Nucleus accumbens (tissue), 56 donors: ENCODE measurements at places on chromosomes 2 and 18.

DNA sequence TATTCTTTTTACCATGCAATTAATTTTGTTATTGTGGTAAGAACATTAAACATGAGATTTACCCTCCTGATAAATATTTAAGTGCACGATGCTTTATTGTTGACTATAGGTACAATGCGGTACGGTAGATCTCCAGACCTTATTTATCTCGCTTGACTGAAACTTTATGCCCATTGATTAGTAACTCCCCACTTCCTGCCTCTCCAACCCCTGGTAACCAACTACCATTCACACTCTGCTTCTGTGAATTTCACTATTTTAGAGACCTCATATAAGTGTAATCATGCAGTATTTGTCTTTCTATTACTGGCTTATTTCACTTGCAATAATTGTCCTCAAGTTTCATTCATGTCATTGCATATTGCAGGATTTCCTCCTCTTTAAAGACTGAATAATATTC lies 195.7 kb upstream of the ID2 start:
- no peak for DNase-seq

DNA sequence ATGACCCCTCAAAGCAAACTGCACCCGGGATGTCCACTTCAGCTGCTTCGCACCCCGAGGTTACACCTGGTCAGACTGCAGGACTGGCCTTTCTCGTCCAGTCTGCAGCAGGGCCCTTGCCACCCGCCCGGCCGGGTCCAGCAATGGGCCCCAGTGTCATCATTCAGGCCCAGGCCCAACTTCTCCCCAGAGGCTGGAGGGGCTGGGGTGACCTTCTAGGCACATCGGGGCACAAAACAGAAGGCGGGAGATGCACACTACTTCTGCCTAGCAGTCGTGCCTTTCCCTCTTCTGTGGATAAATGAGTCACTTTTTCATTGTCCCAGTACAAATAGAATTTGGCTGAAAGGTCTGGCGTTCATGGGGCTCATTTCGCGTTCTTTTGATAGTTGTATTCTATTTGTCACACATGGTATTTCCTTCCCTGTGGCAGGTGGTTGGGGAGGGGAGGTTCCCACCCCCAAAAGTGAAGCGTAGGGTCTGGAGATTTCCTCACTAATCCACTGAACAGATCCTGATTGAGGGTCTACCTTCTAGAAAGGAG lies 56.9 kb upstream of the ID2 start:
- DNase-seq: no peak

- DNase-seq: no peak
These were observed 123.5 kb upstream of the EPAS1 start for GRCh38 chr2:46173636-46174250.

DNA sequence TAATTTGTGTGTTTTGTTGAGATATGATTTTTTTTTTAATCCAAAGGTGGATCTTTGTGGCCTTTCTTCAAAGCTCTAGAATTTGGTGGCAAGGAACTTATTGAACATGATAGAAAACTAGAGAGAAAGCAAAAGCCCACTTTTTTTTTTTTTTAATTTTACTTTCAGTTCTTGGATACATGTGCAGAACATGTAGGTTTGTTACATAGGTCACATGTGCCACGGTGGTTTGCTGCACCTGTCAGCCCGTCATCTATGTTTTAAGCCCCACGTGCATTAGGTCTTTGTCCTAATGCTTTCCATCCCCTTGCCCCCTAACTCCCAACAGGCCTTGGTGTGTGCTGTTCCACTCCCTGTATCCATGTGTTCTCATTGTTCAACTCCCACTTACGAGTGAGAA lies 135.9 kb downstream of the RHBDD1 start:
- no peak for DNase-seq

- DNase-seq: no peak
These were observed 244.2 kb upstream of the BOD1L2 start for GRCh38 chr18:56902653-56903052.

- DNase-seq: no peak
These were observed 31.0 kb downstream of the INSIG2 start for GRCh38 chr2:118119158-118119727.

DNA sequence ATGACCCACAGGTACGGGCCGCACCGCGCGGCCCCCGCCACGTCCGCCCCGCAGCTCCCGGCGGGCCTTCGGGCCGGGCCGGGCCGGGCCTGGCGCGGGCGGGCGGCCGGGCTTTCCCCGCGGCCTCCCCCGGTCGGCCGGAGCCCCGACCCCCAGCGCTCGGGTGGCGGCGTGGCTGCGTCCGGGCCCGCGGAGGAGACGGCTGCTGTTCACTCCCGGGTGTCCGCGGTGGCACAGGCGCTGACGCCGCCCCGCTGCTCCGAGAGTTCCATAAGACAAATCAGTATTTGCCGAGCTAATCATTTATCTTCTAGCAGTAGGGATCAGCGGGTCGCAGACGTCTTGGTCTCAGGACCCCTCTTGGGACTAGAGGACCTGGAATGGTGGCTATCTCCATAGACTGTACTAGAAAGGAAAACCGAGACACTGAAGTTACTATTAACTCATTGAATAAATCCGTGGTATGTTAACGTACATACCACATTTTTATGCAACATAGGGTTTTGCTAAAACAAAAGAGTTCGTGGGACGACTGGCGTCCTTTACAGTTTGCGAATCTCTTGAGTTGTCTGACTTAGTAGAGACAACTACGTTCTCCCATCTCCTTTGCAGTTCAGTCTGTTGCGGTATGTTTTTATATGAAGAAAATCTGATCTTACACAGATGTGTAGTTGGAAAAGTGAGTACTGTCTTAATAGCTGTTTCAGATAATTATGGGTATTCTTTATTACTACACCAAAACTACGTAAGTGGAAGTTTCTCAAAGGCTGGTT lies 500 bp downstream of the LIMS1 start:
- no peak for DNase-seq

- no peak for DNase-seq
These were observed 77.3 kb downstream of the LYPD6B start for GRCh38 chr2:149115781-149116180.

DNA sequence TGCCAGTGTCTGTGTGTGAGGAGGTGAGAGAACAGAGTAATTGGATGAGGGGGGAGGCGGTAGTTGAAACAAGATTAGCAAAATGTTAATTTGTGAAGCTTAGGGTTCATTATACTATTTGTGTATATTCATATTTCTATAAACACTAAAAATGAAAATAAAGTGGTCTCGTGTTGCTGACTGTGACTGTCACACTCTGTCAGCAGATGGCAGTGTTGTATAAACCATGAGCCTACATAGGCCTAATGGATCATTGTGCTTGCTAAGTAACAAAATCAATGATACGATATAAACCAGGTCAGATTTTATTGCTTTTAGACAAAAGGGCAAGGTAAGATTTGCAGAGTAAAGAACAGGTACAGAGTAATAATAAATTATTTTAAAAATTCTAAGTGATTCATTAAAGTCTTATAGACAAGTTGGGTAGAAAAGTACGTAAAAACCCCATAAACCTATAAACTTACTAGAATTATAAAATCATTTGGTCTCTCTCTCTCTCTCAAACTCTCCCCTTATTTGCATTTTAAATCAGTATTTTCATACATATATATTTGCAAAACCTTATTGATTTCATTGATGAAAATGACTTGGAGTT lies 182.7 kb downstream of the RPIA start:
- no peak for DNase-seq

- peak; percentile 64 for DNase-seq
These were observed 13.4 kb upstream of the HOXD1 start for GRCh38 chr2:176174824-176175708.

DNA sequence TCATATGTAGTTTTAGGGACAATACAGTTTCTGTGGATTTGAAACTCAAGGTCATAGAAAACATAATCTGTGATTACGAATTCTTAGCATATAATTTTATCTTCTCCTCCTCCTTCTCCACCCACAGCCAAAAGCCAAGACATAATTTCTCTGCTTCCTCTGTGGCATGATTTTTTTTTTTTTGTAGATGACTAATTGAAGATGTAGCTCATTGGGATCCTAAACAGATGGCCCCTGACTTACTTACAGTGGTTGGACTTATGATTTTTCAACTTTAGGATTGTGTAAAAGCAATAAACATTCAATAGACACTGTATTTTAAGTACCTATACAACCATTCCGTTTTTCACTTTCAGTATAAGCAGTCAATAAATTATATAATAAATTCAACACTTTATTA lies 42.3 kb downstream of the FSIP2 start:
- DNase-seq: no peak
